ENCODE measurements at places on chromosomes 1 and 21. TPM values are rescaled to one million over a fixed set of nuclear protein-coding genes. Genes with fewer than 3 reads are reported as not detected.

STYXL2 gene
- polyA plus RNA-seq: not detected

PLPP3 gene
- 79.5 TPM for polyA plus RNA-seq

SHE gene
- polyA plus RNA-seq: 0.03 TPM

DEPDC1 gene
- 15.3 TPM for polyA plus RNA-seq

FLG2 gene
- polyA plus RNA-seq: not detected

SYNJ1 gene
- polyA plus RNA-seq: 5.0 TPM

SPRR5 gene
- polyA plus RNA-seq: not detected

SLC22A15 gene
- 5.7 TPM for polyA plus RNA-seq

KLHL20 gene
- polyA plus RNA-seq: 22.7 TPM

PPIAL4G gene
- polyA plus RNA-seq: not detected

KLF17 gene
- polyA plus RNA-seq: 0.08 TPM

DNA sequence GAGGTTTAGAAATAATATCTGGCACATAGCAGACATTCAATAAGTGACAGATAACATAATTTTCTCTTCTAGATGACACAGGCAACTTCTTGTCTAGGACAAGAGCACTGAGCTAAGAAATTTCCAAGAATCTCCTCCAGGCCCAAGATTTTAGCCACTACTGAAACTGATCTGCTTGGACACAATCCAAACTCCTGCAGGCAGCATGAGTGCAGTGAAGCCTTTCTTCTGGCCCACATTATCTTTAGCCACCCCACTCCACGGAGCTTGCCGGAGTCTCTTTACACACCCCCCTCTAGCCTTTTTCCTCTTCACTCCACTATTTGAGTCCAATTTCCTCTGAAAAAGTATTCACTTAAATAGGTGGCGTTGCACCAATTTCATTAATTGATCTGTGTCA lies 142.9 kb upstream of the DUSP10 start:
- H3K27ac ChIP-seq: no peak overlapping the region
- no peak overlapping the region for H3K4me3 ChIP-seq
- no peaks in the 10 kb centered on the region for H3K27me3 ChIP-seq
- no peak for DNase-seq
- no peaks in the 10 kb centered on the region for H3K36me3 ChIP-seq

DNA sequence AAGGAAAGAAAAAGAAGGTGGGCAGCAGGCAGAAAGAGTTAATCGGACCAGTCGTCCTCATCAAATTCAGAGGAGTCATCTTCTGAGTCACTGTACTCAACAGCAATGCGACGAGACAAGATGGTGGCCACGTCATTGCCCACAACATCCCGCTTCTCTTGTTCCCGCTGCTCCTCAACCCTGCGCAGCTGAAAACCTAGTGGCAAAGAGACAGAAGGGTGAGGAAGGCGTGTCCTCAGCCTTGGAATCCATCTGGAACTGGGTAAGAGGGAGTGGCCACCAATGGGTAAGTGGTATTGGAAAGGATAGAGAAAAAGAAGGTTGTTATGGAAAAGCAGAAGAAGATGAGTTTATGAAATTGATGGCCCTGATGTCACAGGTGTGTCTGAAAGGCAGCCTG lies 15.7 kb downstream of the GPR3 start:
- no peaks in the 10 kb centered on the region for H3K27me3 ChIP-seq
- peaks cover 25% of the 10 kb centered on the region for H3K36me3 ChIP-seq
- H3K4me3 ChIP-seq: no peak overlapping the region
- no peak for DNase-seq

GRCh38 chr21:29190923-29191331 lies 60.5 kb downstream of the MAP3K7CL start:
- H3K27me3 ChIP-seq: no peaks in the 10 kb centered on the region
- no peaks in the 10 kb centered on the region for H3K36me3 ChIP-seq
- H3K4me1 ChIP-seq: peaks cover 81% of the 10 kb centered on the region
- H3K27ac ChIP-seq: peak overlapping the region; percentile 49

DNA sequence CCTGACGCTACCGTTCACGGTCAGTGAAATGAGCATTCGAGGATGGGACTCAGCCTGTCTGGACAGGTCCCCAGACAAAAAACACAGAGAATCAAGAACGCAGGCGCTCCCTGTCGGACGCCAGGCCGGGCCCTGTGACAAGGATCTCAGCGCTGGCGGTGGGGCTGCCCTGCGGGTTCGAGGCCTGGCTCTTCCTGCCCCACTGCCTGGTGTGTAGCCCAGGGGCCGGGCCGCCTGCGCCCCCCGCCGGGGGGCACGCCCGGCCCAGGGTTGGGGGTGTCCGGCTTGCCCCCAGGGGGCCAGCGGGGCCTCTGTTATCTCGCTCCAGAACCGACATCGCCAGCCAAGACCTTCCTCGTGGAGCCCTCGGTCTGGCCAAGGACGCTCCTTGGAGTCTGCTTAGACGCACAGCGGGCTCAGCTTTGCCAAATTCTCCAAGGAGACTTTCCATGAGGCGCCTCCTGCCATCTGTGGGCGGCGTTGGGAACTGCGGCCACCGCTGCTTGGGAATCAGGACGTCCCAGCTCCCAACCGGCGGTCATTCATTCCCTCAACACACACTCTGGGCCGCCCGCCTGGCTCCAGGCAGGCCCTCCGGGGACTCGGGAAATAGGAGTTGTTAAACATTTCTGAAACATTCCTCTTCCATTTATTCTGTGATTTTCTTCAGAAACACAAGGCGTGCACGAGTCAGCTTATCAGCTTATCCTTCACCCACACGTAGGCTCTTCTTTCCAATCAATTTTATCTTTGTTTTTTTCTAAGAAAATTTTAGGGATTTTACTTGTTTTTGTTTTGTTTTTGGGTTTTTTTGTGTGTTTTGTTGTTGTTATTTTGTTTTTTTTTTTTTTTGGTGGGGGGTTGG lies 11.3 kb upstream of the RIPK4 start:
- no peaks in the 10 kb centered on the region for H3K36me3 ChIP-seq
- peaks cover 7% of the 10 kb centered on the region for H3K4me1 ChIP-seq
- DNase-seq: peak; percentile 97
- peak overlapping the region; percentile 57 for H3K27ac ChIP-seq
- H3K4me3 ChIP-seq: peak overlapping the region; percentile 47
- no peaks in the 10 kb centered on the region for H3K27me3 ChIP-seq

DNA sequence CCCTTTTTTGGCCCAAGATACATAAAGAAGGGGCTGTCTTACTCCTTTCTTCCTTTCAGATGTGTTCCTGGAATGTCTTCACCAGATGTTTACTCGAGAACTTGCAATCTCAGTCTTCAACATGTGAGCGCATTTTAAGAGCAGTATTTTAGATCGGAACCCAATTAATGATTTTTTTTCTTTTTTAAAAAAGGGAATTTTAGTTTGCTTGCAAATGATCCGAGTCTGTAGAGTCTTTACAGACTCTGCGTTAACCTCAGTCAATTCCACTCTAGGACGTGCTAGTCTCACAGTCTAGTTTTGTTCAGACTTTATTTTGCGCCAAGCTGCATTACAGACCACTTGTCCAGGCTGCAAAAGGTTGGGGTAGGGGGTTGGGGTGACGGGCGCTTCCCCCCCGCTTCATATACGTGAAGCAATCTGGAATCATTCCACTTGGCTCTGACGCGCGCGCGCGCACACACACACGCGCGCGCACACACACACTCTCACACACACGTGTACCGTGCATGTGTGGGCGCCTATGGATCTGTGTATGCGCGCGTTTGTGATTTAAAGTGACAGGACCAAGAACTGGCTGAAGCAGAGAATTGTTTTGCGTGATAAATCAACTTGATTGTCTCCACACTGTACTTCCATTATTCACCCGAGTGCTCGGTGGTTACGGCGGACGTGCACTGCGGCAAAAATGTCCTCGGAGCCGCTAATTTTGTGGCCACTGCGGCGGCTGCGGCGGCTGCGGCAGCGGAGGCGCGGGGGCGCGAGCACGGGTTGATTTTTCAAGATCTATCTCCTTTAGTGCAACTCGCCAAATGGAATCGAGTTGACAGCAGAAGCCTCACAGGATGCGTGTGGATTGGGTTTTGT lies 25.6 kb upstream of the NFIA start:
- peaks cover 28% of the 10 kb centered on the region for H3K27me3 ChIP-seq
- H3K36me3 ChIP-seq: no peaks in the 10 kb centered on the region
- no peaks in the 10 kb centered on the region for H3K4me1 ChIP-seq
- H3K27ac ChIP-seq: no peak overlapping the region
- peak overlapping the region; percentile 94 for H3K4me3 ChIP-seq

DNA sequence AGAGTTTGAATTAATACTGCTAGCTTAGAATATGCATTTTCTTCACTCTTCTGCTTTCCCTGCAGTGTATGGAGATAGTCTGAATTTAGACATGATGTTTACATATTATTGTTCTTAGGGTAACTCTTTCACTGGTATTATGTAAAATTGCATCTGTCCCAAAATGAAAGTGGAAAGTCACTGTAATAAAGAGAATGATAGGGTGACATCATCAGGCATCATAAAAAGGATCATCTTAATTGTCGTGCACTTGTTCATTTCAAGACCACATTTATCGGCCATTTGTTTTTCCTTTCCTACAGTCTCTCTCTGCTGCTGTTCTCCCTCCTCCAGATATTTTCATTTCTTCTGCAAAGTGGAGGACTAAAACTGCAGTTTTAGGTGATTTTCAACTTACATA lies 61.9 kb upstream of the ZNF281 start:
- no peaks in the 10 kb centered on the region for H3K36me3 ChIP-seq
- no peak overlapping the region for H3K27ac ChIP-seq
- H3K4me1 ChIP-seq: peaks cover 20% of the 10 kb centered on the region
- no peak overlapping the region for H3K4me3 ChIP-seq

DNA sequence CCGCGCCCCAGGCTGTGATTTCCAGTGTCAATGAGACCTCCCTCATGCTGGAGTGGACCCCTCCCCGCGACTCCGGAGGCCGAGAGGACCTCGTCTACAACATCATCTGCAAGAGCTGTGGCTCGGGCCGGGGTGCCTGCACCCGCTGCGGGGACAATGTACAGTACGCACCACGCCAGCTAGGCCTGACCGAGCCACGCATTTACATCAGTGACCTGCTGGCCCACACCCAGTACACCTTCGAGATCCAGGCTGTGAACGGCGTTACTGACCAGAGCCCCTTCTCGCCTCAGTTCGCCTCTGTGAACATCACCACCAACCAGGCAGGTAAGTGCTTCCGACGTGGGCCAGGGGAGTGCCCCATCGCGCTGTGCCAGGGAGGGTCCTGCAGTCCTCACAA lies 107.8 kb downstream of the LACTBL1 start:
- H3K36me3 ChIP-seq: no peaks in the 10 kb centered on the region
- H3K27me3 ChIP-seq: no peaks in the 10 kb centered on the region
- DNase-seq: no peak
- H3K4me1 ChIP-seq: peaks cover 14% of the 10 kb centered on the region
- H3K27ac ChIP-seq: no peak overlapping the region

DNA sequence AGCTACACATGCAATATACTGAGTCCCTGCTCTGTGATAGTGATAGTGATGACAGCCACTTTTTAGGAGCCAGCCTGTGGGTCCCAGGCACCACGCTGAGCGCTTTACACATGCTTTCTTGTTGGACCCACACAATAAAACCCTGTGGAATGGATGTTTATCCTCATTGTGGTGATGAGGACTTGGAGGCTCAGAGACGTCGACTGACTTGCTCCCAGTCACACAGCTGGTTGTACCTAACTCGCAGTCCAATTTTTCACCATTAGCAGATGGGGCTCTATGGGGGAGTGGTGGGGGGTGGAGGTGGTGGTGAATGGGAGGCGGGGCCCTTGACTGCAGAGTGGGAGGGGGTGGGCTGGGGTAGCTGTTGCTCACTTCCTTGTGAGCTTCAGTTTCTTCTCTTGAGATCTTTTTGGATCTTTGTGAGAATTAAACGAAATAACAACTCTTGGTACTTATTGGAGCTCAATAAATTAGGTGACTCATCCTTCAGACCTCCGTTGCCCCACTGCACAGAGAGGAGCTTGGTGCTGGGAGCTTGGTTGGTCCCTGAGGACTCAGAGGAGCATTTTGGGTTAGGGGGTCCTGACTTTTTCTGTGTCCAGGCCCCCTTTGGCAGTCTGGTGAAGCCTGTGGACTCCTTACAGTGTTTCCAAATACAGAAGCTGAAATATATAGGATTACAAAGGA lies 61.8 kb upstream of the CD1D start:
- DNase-seq: peak; percentile 51
- no peaks in the 10 kb centered on the region for H3K4me1 ChIP-seq
- H3K36me3 ChIP-seq: no peaks in the 10 kb centered on the region
- no peak overlapping the region for H3K4me3 ChIP-seq
- H3K27me3 ChIP-seq: no peaks in the 10 kb centered on the region

- H3K4me1 ChIP-seq: peaks cover 20% of the 10 kb centered on the region
- H3K27me3 ChIP-seq: no peaks in the 10 kb centered on the region
- DNase-seq: peak; percentile 36
- no peak overlapping the region for H3K4me3 ChIP-seq
Observed at GRCh38 chr1:145777357-145778145, 46.3 kb downstream of the RNF115 start.

GRCh38 chr1:230359992-230360668 lies 66.0 kb downstream of the PGBD5 start:
- no peak overlapping the region for H3K27ac ChIP-seq
- DNase-seq: peak; percentile 51
- no peak overlapping the region for H3K4me3 ChIP-seq

DNA sequence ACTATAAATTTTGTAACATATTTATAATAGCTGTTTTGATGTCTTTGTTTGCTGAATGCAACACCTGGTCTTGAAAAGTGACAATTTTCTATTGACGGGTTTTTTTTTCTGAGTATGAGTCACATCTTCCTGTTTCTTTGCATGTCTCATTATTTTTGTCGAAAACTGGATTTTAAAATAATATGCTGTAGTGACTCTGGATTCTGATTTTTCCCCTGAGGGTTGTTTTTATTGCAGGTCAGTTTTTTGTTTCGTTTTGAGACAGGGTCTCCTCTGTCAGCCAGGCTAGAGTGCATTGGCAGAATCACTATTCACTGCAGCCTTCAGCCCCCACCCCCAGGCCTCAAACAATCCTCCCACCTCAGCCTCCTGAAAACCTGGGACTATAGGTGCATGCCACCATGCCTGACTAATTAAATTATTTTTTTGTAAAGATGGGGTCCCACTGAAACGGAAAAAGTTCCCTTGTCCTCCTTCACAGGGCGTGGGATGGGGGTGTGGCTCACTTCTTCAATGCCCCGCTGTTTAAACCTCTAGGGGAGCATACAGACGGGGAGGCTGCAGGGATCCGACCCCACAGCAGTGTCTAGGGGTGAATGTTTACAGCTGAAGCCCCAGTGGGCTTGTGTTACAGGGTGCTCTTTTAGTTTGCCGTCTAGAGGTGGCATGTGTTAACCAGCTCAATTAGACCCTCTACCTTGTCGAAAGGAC lies 11.3 kb upstream of the PPIE start:
- H3K4me1 ChIP-seq: no peaks in the 10 kb centered on the region
- DNase-seq: no peak
- no peaks in the 10 kb centered on the region for H3K36me3 ChIP-seq
- H3K4me3 ChIP-seq: no peak overlapping the region

GRCh38 chr1:154344977-154345837 lies 19.9 kb downstream of the ATP8B2 start:
- no peaks in the 10 kb centered on the region for H3K27me3 ChIP-seq
- peaks cover 61% of the 10 kb centered on the region for H3K36me3 ChIP-seq
- H3K4me3 ChIP-seq: no peak overlapping the region
